SJSA1 (cell line): ENCODE measurements at places on chromosomes 2 and 18. TPM values are rescaled to one million over a fixed set of nuclear protein-coding genes. Genes with fewer than 3 reads are reported as not detected.

CKAP2L gene
- 25.1 and 33.4 TPM in 2 replicates for total RNA-seq

MATN3 gene
- total RNA-seq = 2.9 and 4.3 TPM in 2 replicates

TEX44 gene
- not detected in 2 replicates for total RNA-seq

HJURP gene
- total RNA-seq = 73.2 and 81.4 TPM in 2 replicates

ACTG2 gene
- total RNA-seq = 78.8 and 135 TPM in 2 replicates

PLGLB1 gene
- total RNA-seq = 0.56 TPM in 1 of 2 replicates, not detected in the other

CIB4 gene
- total RNA-seq = not detected in 2 replicates

DNA sequence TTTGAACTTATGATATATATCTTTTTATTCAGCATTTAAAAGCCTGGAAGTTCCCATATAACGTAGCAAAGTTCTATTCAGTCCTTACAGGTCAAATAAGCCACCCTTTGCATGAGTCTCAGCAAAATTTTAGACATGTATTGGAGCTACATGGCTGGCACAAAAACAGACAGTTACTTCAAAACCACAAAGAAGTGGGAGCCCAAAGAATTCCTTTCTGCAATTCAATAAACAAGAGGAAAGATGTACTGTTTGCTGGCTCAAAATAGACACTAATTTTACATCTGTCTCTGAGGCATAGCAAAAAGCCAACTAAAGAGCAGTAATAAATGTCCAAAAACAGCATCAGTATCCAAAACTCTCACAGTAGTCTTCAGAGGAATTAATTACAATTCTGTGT lies 87.0 kb downstream of the ZEB2 start:
- H3K27me3 ChIP-seq = no peaks in the 10 kb centered on the region
- peaks cover 21% of the 10 kb centered on the region for H3K36me3 ChIP-seq
- no peak overlapping the region for H3K27ac ChIP-seq
- no peak overlapping the region for H3K4me3 ChIP-seq
- DNase-seq = peak; percentile 37

- DNase-seq = no peak
- peaks cover 29% of the 10 kb centered on the region for H3K4me1 ChIP-seq
- no peaks in the 10 kb centered on the region for H3K36me3 ChIP-seq
- no peak overlapping the region for H3K4me3 ChIP-seq
- H3K27ac ChIP-seq = no peak overlapping the region
- no peaks in the 10 kb centered on the region for H3K27me3 ChIP-seq
Observed at GRCh38 chr2:20526708-20527107, 79.8 kb downstream of the RHOB start.

GRCh38 chr2:65277791-65278483 lies 50.3 kb downstream of the ACTR2 start:
- H3K4me1 ChIP-seq = peaks cover 16% of the 10 kb centered on the region
- DNase-seq = peak; percentile 40
- H3K36me3 ChIP-seq = peaks cover 18% of the 10 kb centered on the region
- H3K27ac ChIP-seq = no peak overlapping the region
- no peaks in the 10 kb centered on the region for H3K27me3 ChIP-seq

DNA sequence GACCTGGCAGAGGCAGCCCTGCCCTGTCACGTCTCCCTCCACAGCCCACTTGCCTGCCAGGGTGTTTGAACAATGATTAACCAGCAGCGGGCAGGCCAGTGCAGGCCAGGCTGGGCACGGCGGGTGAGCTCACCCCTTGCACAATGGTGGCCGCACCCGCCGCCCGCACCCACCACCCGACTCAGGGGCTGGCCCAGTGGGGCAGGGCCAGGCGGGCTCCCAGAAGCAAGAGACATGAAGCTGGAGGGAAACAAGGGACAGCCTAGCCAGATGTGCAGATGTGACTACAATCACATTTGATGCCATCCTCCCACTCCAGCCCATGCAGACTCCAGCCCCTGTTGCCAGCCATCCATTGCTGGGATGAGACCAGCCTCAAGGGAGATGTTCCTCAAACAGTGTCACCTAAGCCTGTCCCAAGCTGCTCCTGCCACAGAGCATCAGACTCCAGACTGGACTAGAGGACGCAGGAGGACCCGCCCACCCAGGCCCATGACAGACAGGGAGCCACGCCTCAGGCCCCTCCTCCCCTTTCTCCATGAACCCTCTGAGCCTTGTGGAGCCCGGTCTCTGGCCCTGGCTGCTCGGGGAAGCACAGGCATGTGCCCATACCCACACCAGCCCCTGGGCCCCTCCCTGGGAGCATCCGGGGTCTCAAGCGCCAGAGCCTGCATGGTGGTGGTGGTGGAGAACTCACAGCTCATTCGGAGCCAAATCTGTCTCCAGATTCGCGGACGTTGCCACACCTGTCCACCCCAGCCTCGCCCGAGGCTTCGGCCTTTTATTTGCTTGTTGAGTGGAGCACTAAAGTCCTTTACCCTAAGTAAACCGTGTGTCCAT lies 45.0 kb downstream of the SDC1 start:
- H3K36me3 ChIP-seq = no peaks in the 10 kb centered on the region
- H3K27me3 ChIP-seq = no peaks in the 10 kb centered on the region
- DNase-seq = no peak
- peaks cover 28% of the 10 kb centered on the region for H3K4me1 ChIP-seq

DNA sequence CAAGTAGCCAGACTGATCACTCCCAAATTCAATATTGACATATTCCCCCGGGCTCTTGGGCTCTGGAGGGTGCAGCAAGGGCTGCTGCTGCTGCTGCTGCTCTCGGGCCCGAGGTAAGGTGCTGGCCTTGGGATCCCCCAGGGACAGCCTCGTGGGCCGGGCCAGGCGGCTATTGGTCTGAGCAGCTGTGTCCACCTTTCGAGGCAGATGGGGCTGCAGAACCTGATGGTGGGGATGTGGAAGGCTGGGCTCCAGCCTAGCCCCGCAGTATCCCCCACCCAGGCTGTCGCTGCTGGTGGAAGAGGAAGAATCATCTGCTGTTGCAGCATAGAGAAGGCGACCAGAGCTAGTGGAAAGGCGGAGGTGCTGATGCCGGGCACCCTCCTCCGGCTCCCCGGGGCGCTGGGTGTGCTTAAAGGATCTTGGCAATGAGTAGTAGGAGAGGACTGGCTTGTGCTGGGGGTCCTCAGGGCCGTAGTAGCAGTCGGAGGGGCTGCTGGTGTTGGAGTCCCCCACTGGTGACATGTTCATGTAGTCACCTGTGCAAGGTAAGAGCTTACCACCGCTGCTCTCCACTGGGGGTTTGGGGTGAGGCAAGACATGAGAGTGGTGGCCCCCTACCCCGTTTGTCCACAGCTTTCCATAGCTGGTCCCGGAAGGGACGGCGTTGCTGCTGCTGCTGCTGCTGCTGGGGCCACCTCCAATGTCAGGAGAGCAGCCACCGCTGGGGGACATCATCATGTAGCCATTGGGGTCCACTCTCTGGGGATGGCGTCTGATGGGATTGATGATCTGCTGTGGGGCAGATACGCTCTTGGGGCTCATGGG lies 3.4 kb downstream of the IRS1 start:
- H3K27ac ChIP-seq = peak overlapping the region; percentile 88
- peaks cover 74% of the 10 kb centered on the region for H3K4me1 ChIP-seq
- H3K36me3 ChIP-seq = peaks cover 83% of the 10 kb centered on the region
- DNase-seq = no peak

GRCh38 chr2:38100328-38100727 lies 24.4 kb upstream of the CYP1B1 start:
- H3K4me3 ChIP-seq = no peak overlapping the region
- H3K27ac ChIP-seq = no peak overlapping the region
- no peaks in the 10 kb centered on the region for H3K36me3 ChIP-seq
- H3K4me1 ChIP-seq = peaks cover 44% of the 10 kb centered on the region
- no peaks in the 10 kb centered on the region for H3K27me3 ChIP-seq
